ENCODE measurements at places on chromosomes 13 and 19.
A peak's percentile ranks its signal among the peaks of the same experiment; 100 is the strongest.

- no peak for DNase-seq
Observed at GRCh38 chr13:47407808-47408207, 511.0 kb upstream of the HTR2A start.

DNA sequence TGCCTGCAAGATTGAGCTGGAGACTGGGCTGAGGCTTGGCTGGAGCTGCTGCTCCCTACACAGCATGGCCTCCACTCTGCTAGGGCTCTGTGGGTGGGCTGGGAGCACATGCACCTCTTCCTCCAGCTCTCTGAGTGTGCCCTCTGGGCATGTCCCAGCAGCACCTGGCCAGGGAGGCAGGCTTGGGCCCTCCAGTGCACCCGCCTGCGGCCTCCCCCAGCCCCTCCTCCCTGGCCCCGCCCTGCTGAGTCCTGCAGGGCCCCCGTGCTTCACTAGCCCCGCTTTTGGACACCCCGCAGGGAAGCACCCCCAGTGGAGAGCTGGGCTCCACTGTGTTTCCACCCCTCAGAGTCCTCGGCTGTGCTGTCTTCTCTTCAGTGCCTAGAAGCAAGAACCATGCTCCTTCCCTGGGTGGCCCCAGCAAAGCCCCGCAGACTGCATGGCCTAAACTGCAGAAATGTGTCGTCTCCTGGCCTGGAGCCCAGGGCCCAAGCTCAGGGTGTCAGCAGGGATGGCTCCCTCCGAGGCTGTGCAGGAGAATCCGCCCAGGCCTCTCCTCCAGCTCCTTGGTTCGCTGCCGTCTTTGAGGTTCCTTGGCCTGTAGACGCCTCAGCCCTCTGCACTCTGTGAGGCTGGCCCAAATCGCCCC is 5.0 kb upstream of the TEX29 start:
- DNase-seq = no peak

- DNase-seq = no peak
Observed at GRCh38 chr13:43564952-43565351, 221.8 kb downstream of the ENOX1 start.

- peak; percentile 72 for DNase-seq
Observed at GRCh38 chr19:40139533-40140287, 49.0 kb upstream of the ZNF780A start.

GRCh38 chr13:44416744-44417143 is 43.1 kb downstream of the SERP2 start:
- DNase-seq = no peak

DNA sequence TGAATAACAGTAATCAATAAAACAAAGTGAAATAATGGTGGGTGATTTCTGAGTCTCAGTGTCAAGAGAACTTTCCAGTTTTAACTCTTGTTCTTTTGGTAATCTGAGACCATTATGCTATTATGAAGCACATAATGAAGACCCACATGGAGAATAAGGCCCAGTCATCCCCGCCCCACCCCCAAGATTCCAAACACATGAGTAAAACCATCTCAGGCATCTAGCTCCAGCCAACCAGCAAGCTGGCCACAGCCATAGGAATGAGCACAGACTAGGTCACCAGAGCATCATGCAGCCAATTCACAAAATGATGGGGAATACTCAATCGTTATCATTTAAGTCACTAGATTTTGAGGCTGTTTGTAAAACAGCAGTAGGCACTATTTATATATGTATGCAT is 1769.0 kb upstream of the PCDH20 start:
- no peak for DNase-seq

All from LoVo (cell line).